ENCODE measurements at places on chromosomes 7 and 10. TPM values are rescaled to one million over a fixed set of nuclear protein-coding genes. Genes with fewer than 3 reads are reported as not detected.

DNA sequence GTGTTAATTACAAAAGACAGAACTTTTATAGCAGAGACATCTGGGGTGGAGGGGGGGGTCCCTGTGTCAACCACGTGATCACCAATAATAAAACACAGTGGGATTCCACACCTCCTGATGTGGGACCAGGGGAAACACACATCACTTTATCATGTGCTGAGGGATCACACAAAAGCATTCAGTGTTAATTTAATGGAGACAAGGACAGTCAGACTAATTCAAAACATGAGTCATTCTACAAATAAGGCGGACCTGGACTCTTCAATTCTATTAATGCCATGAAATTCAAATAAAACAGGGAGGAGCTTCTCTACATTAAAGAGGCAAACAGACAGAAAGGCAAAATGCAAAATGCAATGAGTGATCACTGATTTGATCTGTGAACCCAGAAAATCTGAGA lies 67.3 kb upstream of the PFKP start:
- no peak for DNase-seq
- no peak overlapping the region for H3K4me3 ChIP-seq
- H3K27ac ChIP-seq, result no peak overlapping the region
- H3K4me1 ChIP-seq, result no peaks in the 10 kb centered on the region
- no peaks in the 10 kb centered on the region for H3K36me3 ChIP-seq
- no peaks in the 10 kb centered on the region for H3K27me3 ChIP-seq

Gene STAM
- 16.5 TPM for total RNA-seq

GRCh38 chr7:43484678-43485395 lies 98.1 kb upstream of the STK17A start:
- H3K4me1 ChIP-seq, result no peaks in the 10 kb centered on the region
- no peak overlapping the region for H3K27ac ChIP-seq
- no peak overlapping the region for H3K4me3 ChIP-seq
- DNase-seq, result no peak
- no peaks in the 10 kb centered on the region for H3K36me3 ChIP-seq

- no peaks in the 10 kb centered on the region for H3K27me3 ChIP-seq
- peak; percentile 84 for DNase-seq
- H3K4me1 ChIP-seq, result no peaks in the 10 kb centered on the region
- H3K36me3 ChIP-seq, result no peaks in the 10 kb centered on the region
- no peak overlapping the region for H3K4me3 ChIP-seq
Observed at GRCh38 chr10:76036111-76036940, 604.9 kb downstream of the LRMDA start.

Gene OR13A1
- not detected for total RNA-seq

DNA sequence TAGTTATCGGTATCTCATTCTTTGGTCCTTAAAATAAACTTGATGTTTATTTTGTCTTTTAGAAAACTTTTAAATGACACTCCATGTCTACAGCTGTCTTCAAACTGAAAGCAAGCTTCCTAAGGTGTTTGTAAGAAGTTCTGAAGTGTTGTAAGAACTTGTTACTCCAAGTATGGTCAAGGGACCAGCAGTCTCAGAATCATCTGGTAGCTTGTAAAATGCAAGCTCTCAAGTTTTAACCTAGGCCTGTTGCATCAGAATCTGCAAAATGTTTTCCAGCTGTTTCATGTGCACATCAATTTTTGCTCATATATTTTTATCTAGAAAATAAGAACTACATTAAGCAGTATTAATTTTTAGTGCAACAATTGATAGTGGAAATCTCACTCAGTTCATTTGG lies 104.1 kb downstream of the THSD7A start:
- no peak overlapping the region for H3K27ac ChIP-seq
- no peaks in the 10 kb centered on the region for H3K27me3 ChIP-seq
- DNase-seq, result no peak

DNA sequence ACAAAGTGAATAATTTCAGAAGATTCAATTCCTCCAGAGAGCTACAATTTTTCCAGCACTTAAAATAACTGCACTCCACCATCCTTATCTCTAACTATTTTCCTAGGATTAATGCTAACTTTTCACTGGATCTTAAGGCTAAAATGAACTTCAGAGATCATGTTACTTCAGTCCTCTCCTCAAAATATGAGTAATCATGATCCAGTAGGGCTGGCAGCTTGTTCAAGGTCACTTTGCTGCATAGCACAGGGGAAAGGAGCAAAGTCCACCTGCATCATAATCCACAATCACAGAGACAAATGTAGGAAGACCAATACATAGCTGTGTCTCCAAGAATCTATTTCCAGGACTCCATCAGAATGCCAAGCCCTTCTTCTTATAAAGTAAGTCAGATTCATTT lies 150.3 kb downstream of the LRRTM3 start:
- H3K27me3 ChIP-seq, result no peaks in the 10 kb centered on the region
- no peaks in the 10 kb centered on the region for H3K36me3 ChIP-seq
- no peak overlapping the region for H3K4me3 ChIP-seq
- H3K4me1 ChIP-seq, result no peaks in the 10 kb centered on the region
- no peak for DNase-seq
- no peak overlapping the region for H3K27ac ChIP-seq

Gene LAMB1
- 91.6 TPM for total RNA-seq

DNA sequence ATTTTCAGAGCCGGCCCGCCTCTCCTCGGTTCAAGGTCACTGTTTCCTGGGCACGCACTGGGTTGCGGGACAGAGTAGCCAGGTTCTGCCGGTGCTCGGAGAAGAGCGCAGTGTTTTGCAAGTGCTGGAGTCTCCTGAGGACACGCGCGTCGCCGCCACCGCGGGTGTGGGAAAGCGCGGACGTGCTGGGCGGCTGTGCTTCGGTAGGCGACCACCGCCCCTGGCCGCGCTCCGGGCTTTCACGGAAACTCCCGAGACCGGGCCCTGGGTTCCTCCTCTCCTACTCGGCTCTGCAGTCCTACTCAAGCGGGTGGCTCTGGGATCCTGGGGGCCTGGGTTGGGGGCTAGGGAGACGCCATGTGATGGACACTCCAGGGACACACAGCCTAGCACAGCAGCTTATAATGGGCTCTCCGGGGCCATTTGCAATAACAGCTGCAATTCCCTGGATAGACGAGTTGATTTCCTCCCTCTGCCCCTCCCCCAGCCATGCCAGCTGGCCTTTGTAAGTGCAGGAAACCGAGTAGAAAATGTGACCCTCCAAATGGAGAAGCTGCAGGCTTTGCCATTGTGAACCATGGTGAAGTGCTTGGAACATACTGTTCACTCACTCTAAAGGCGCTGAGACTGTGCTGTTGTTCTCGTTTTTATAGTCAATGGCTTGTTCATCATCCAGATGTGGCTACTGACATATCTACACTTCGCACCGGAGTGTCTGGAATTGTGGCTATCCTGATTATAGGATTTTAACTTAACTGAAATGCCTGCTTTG lies 2.1 kb downstream of the FRAT1 start:
- H3K4me1 ChIP-seq, result peaks cover 3% of the 10 kb centered on the region
- no peaks in the 10 kb centered on the region for H3K36me3 ChIP-seq
- H3K27ac ChIP-seq, result no peak overlapping the region
- H3K4me3 ChIP-seq, result peak overlapping the region; percentile 80
- no peaks in the 10 kb centered on the region for H3K27me3 ChIP-seq

DNA sequence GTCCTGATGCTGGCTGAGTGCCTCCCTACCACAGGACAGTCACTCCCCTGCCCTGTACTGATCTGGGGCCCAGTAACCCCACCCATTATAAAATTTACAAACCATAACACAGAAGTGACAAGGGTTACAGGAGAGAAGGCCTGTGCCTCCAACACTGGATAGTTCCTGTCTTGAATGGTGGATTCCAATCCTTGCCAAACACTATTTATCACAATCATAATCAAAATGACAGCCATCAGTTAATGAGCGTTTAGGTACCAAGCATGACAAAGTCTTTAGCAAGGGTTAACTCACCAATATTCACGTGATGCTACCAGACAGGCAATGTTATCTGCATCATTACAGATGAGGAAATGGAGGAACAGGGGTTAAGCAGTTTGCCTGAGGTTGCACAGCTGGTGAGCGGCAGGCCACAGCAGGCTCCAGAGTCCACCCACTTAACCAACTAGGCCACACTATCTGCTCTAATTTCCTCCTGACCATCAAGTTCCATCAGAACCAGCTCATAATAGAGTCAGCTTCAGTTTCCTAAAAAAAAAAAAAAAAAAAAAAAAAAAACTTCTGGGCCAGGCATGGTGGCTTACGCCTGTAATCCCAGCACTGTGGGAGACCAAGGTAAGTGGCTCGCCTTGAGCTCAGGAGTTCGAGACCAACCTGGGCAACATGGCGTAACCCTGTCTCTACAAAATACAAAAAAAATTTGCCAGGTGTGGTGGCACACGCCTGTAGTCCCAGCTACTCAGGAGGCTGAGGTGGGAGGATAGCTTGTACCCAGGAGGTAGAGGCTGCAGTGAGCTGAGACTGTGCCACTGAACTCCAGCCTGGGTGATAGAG lies 14.2 kb downstream of the PDLIM1 start:
- no peaks in the 10 kb centered on the region for H3K27me3 ChIP-seq
- H3K36me3 ChIP-seq, result no peaks in the 10 kb centered on the region
- peak; percentile 75 for DNase-seq
- peak overlapping the region; percentile 62 for H3K27ac ChIP-seq
- H3K4me3 ChIP-seq, result no peak overlapping the region

- no peaks in the 10 kb centered on the region for H3K4me1 ChIP-seq
- DNase-seq, result no peak
- H3K4me3 ChIP-seq, result no peak overlapping the region
Observed at GRCh38 chr7:35313575-35313974, 59.7 kb upstream of the TBX20 start.

Measured in colonic mucosa (tissue), 4 donors.